Cardiac muscle cell (in vitro differentiated cells and primary cell): ENCODE measurements at places on chromosomes 13 and 19. TPM values are rescaled to one million over a fixed set of nuclear protein-coding genes. Genes with fewer than 3 reads are reported as not detected.

HSH2D gene
- total RNA-seq, result not detected in 2 replicates

- no peak for DNase-seq
- no peak overlapping the region for H3K4me3 ChIP-seq
- H3K4me1 ChIP-seq, result no peaks in the 10 kb centered on the region
- no peaks in the 10 kb centered on the region for H3K27me3 ChIP-seq
- H3K27ac ChIP-seq, result no peak overlapping the region
These were observed 1325.2 kb upstream of the PRR20A start for GRCh38 chr13:55815458-55816033.

- peaks cover 3% of the 10 kb centered on the region for H3K36me3 ChIP-seq
- H3K27ac ChIP-seq, result peak within 1 kb of the TSS; percentile 98
- H3K27me3 ChIP-seq, result no peaks in the 10 kb centered on the region
- H3K4me3 ChIP-seq, result peak within 1 kb of the TSS; percentile 81
These were observed at the start of gene CUL4A for GRCh38 chr13:113209336-113209758. Gene CUL4A, plus strand, starts transcription at chr13:113209613. Its CDS starts 15 bp downstream, at chr13:113209628.

GRCh38 chr19:35151273-35152065, 3.1 kb upstream of the FXYD5 start:
- H3K36me3 ChIP-seq, result no peaks in the 10 kb centered on the region
- H3K27ac ChIP-seq, result no peak overlapping the region
- H3K4me1 ChIP-seq, result peaks cover 6% of the 10 kb centered on the region

CEACAM5 gene
- not detected in 2 replicates for total RNA-seq

- H3K27me3 ChIP-seq, result no peaks in the 10 kb centered on the region
- H3K36me3 ChIP-seq, result no peaks in the 10 kb centered on the region
- no peak overlapping the region for H3K4me3 ChIP-seq
- no peak overlapping the region for H3K27ac ChIP-seq
These were observed 17.7 kb downstream of the SIAH3 start for GRCh38 chr13:45833663-45834375.
